Bone marrow (tissue), 2 donors: ENCODE measurements at places on chromosomes 13 and 19.

DNA sequence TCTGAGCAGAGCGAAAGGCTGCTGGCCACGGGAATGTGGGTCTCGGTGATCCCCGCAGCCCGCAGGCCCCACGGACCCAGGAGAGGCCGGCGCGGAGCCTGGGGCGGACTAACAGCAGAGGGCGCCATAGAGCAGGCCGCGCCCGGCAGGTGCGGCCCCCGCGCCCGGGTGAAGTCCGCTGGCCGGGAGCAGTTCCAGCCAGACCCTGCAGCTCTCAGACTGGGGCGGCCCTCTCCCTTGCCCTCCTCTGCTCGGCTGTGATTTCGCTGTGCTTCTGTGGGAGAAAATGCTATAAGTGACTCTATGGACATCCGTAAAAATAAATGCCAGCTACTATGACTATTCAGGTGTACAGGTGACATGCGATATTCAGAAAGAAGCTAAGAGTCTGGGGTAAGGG lies 37.7 kb downstream of the GSX1 start:
- peak; percentile 32 for DNase-seq

DNA sequence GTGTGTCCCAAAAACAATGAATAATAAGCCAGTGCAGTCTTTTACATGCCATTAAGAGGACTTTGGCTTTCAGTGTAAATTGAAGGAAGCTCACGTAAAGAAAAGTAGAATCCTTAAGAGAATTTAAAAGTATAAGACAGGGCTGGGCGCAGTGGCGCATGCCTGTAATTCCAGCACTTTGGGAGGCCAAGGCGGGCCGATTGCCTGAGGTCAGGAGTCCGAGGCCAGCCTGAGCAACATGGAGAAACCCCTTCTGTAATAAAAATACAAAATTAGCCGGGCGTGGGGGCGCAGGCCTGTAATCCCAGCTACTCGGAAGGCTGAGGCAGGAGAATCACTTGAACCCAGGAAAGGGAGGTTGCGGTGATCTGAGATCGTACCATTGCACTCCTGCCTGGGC lies 17.9 kb upstream of the ZNF253 start:
- DNase-seq = no peak

GRCh38 chr19:54646331-54646841 lies 16.1 kb downstream of the LILRB1 start:
- DNase-seq = no peak

- DNase-seq = peak; percentile 26
These were observed 1.1 kb downstream of the DACH1 start for GRCh38 chr13:71865874-71866334.

- no peak for DNase-seq
These were observed 641 bp upstream of the SOX21 start for GRCh38 chr13:94712812-94713560.

GRCh38 chr13:113918580-113918979 lies 54.7 kb upstream of the GAS6 start:
- no peak for DNase-seq

- DNase-seq = no peak
These were observed 90.9 kb downstream of the KDM4B start for GRCh38 chr19:5059793-5060192.

DNA sequence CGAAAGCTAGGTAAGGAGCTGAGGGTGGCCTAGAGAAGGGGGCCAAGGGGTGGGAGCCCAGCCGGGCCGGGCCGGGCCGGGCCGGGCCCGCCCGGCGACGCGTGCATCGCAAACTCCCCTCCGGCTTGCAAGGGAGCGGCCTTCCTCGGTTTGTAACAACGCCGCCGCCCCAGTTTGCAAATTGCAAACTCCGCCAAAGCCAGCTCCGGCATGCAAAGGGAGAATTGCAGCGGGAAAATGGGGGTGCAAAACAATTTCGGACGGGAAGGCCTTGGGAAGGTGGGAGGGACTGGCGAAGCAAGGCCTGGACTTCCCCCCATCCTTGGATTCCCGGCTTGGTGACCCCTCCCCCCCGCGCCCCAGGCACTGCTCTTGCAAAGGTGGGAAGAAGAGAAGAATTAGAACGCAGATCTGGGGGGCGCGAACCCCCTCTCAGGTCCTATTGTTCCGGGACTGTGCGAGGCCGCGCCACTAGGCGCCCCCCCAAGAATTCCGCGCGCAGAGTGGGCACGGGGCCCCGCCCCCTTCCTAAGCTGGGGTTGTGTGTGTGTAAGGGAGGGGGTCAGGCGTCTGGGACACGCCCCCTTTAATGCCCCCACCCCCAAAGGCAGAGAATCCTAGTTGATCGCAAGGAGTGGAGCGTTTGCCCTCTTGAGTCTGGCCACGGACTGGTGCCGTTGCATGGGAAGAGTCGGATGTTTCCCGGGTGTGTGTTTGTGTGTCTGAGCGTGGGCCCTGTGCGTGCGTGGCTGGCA lies 926 bp downstream of the PRR12 start:
- DNase-seq = no peak

- DNase-seq = no peak
These were observed 12.7 kb downstream of the ARHGAP45 start for GRCh38 chr19:1079566-1080111.

GRCh38 chr19:34757441-34757840 lies 15.6 kb downstream of the ZNF599 start:
- DNase-seq = no peak

- DNase-seq = peak; percentile 91
These were observed 6.6 kb upstream of the GADD45B start for GRCh38 chr19:2469102-2469914.

DNA sequence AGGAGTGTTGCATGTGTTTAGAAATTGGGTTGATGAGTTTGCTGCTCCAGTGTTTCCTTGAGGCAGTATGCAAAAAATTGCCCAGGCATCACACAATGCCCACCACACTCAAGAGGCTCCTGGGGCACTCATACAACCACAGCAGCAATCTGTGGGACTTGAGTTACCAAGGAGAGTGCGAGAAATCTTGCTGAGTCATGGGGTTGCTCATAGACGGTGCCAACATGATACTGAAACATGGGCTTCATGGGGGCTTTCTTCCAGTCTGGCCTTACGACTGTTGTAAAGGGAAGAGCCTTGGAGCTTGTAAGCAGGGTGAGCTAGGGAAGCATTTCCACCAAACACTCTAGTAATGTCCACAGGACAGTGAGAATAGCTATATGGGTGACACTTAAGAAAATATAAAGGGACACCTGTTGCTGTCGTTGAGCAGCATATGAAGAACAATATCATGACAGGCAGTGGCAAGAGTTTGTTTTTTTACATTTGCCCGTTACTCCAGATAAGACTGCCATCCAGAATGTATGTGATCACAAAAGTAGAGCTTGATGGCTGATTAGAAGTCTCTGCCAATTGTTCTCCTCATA lies 1237.4 kb downstream of the UQCRFS1 start:
- no peak for DNase-seq
